ENCODE measurements at places on chromosomes 13 and 19. TPM values are rescaled to one million over a fixed set of nuclear protein-coding genes. Genes with fewer than 3 reads are reported as not detected.

Gene TEX26
- total RNA-seq: not detected

Gene MYO16
- not detected for total RNA-seq

Gene COX7A1
- total RNA-seq: not detected

Gene SYNGR4
- total RNA-seq: not detected

- no peak for DNase-seq
Observed at GRCh38 chr13:105165449-105166125, 1369.9 kb downstream of the EFNB2 start.

- DNase-seq: no peak
Observed at GRCh38 chr19:3683405-3684053, 16.7 kb downstream of the PIP5K1C start.

DNA sequence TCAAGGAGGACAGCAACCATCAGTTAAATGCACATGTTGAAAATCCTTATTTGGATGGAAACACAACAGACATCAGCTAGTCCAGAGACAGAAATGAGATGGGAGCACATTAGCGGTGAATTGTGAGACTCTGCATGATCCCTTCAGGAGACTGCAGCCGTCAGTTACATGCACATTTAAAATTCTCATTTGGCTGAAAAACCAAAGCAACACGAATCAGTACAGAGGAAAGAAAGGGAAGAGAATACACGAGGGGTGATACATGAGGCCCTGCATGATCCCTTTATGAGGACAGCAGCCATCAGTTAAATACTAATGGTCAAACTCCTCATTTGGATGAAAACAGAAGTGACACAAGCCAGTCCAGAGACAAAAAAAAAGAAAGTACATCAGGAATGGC is 123.4 kb downstream of the PTPRS start:
- no peak for DNase-seq

DNA sequence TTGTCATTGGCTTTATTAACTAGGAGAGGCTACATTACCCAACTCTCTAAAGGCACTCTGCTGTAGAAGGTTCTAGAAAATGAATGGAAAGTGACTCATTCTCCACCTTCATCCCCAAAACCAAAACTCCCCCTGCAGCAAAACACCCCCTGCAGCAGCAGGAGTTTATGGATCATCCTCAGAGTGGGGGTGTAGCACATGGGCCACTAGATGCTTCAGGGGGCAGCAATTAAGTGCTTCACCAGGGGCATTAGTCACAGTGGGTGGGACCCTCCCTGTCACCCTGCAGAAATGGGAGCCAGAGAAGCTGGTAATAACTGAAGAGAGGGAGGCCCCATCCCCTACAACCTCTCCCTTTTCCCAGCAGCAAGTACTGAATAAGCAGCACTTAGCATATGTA is 64.5 kb upstream of the MED4 start:
- no peak for DNase-seq

Gene FCAR
- total RNA-seq: not detected

GRCh38 chr19:17686592-17687024 is 1.5 kb downstream of the UNC13A start:
- DNase-seq: peak; percentile 25

GRCh38 chr13:65330691-65331090 is 1899.4 kb downstream of the PCDH9 start:
- no peak for DNase-seq

GRCh38 chr13:103794526-103794925 is 728.3 kb upstream of the SLC10A2 start:
- DNase-seq: no peak

Gene PRX
- total RNA-seq: 1.1 TPM

DNA sequence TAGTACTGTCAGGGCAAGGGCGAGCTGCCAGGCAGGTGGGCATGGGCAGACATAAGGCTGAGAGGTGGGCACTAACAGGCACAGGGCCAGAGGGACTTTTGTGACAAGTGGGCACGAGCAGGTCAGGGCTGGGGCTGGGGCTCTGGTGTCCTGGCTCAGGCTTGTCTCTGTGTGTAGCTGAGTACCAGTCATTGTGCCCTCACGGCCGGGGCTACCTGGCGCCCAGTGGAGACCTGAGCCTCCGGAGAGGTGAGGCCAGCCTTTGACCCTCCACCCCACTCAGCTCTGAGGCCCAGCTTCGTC is 21.6 kb downstream of the LTBP4 start:
- no peak for DNase-seq

Gene PGLYRP1
- not detected for total RNA-seq

- DNase-seq: no peak
Observed at GRCh38 chr13:77412116-77412635, 85.3 kb upstream of the MYCBP2 start.

- no peak for DNase-seq
Observed at GRCh38 chr13:43126420-43126819, 103.0 kb downstream of the DNAJC15 start.

- no peak for DNase-seq
Observed at GRCh38 chr19:4512070-4512469, 6.2 kb downstream of the PLIN4 start.

DNA sequence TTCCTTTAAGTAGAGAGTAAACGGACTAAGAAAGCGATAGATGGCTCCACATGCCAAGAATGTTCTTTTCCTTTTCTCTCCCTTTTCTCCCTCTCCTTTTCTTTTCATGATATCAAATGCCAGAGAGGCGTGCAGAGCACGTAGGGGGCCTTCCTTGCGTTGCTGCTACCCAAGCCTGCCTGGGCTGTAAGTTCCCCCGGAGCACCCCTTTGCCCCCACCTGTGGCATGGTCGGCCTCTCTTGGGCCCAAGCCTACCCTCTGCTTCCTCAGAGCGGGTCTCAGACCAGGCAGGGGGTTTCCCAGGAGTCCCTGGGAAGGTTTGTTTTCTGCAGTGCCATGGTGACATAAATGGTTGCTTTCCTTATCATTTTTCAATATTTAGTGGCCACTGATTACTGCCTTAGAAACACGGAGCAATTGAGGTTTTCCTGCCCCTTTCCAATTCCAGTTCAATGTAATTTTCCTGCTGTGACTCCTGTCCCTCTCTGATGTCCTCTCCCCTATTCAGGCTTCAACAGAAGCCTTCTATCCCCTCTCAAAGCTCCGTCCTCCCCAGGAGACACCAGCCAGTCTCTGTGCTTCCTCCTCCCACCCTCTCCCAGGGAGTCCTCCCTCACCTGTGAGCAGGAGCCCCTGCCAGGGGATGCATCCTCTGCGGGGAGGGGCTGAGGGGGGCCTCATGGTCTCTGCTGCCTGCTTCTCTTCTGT is 22.6 kb upstream of the CD177 start:
- DNase-seq: no peak

GRCh38 chr19:45235485-45235884 is 9.7 kb downstream of the EXOC3L2 start:
- DNase-seq: no peak

Gene CGB8
- total RNA-seq: not detected

GRCh38 chr13:70375718-70376117 is 267.5 kb upstream of the KLHL1 start:
- DNase-seq: no peak

GRCh38 chr13:106633321-106633720 is 65.4 kb upstream of the ARGLU1 start:
- DNase-seq: no peak

GRCh38 chr19:39426170-39426569 is 9.6 kb downstream of the RPS16 start:
- DNase-seq: no peak

Gene KIR2DL1
- not detected for total RNA-seq

Gene TUBA3C
- not detected for total RNA-seq

DNA sequence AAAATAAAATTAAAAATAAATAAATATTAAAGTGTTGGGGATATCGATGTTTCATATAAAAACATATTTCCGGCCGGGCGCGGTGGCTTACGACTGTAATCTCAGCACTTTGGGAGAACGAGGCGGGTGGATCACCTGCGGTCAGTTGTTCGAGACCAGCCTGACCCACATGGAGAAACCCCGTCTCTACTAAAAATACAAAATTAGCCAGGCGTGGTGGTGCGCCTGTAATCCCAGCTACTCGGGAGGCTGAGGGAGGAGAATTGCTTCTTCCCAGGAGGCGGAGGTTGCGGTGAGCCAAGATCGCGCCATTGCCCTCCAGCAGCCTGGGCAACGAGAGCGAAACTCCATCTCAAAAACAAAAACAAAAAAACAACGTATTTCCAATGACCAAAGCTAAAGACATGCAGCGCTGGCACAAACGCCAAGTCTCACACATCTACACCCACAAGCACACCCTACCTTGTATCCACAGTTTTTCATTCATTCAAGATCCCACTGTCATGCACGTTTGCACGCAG is 907 bp downstream of the ZNF569 start:
- DNase-seq: no peak

Gene KDELR1
- total RNA-seq: 70.3 TPM

Measured in activated CD8-positive, alpha-beta T cell treated with anti-CD3 and anti-CD28 coated beads, Interleukin-2, amount 10 ng/mL, durations not matched to agents 7 days and 5 days (primary cell).